ENCODE measurements at places on chromosomes 2 and 18.

GRCh38 chr2:36734304-36734703 lies 37.8 kb downstream of the VIT start:
- DNase-seq = no peak

DNA sequence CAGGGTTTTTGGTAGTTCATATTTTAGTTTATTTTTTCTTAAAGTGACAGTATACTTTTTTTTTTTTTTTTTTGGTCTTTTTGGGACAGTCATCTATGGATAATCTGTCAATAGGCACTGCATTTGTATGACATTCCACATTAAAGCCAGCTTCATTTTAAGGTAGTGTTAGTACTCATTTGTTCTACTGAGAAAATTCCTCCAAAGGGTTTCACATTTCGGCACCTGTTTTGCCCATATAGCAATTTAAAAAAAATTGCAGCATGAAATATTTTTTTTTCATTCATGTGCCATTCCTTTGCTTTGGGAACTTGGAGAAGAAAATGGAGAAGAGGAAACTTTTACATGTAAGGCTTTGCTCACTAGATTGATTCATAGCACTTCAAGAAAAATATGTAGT lies 276.3 kb upstream of the TCF4 start:
- DNase-seq = no peak

DNA sequence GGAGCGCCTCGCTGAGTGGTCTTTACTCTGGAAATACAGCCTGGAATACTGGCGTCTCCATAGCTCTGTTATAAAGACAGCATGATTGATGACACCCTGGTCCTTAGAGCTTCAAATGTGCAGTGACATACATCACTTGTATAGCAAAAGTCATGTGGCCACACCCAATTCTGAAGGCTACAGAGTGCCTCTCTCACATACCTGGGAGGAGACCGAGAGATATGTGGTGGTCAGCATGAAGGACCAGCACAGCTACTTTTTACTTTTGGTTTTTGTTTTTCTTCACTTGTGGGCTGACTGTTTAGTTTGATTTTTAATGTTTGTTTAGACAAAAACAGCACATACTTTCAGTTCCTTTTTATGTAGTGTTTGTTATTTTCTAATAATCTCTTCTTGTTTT lies 938.5 kb upstream of the SOX11 start:
- no peak for DNase-seq

DNA sequence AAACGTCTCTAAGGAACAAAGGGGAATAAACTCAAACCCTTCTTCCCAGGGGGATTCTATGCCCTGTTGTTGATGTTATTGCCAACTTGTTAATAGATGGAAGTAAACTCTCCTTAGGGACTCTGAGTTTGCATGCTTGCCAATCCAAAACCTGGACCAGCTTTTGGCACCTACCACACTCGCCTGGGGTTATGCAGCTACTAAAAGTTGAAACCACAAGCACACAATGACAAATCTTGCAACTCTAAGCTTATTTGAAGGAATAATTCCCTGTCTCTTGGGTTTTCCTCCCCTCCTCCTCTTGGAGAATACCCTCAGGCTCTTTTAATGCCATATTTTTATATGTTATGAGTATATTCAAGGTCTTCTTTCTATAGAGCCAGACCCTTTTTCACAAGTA lies 484.1 kb downstream of the FBXO15 start:
- DNase-seq = no peak

- no peak for DNase-seq
Measured at GRCh38 chr18:31436825-31437224, 10.7 kb upstream of the DSG3 start.

- no peak for DNase-seq
Measured at GRCh38 chr2:67899187-67899586, 163.6 kb downstream of the C1D start.
